Aorta (tissue), 5 donors: ENCODE measurements at places on chromosomes 7 and 10. TPM values are rescaled to one million over a fixed set of nuclear protein-coding genes. Genes with fewer than 3 reads are reported as not detected.

The C7orf33 gene
- total RNA-seq: not detected

The CFAP46 gene
- total RNA-seq: 0.42 TPM

The CD36 gene
- total RNA-seq: 114 TPM

The GIMAP7 gene
- 41.8 TPM for total RNA-seq

The TDRD1 gene
- total RNA-seq: 0.78 TPM

GRCh38 chr10:85642082-85642420, 724.5 kb downstream of the GRID1 start:
- H3K4me1 ChIP-seq: no peaks in the 10 kb centered on the region
- H3K4me3 ChIP-seq: no peak overlapping the region
- no peaks in the 10 kb centered on the region for H3K36me3 ChIP-seq
- H3K27me3 ChIP-seq: no peaks in the 10 kb centered on the region
- DNase-seq: no peak

GRCh38 chr10:72764151-72764550, 72.2 kb downstream of the MCU start:
- no peaks in the 10 kb centered on the region for H3K36me3 ChIP-seq
- no peaks in the 10 kb centered on the region for H3K27me3 ChIP-seq
- DNase-seq: no peak
- no peak overlapping the region for H3K27ac ChIP-seq

DNA sequence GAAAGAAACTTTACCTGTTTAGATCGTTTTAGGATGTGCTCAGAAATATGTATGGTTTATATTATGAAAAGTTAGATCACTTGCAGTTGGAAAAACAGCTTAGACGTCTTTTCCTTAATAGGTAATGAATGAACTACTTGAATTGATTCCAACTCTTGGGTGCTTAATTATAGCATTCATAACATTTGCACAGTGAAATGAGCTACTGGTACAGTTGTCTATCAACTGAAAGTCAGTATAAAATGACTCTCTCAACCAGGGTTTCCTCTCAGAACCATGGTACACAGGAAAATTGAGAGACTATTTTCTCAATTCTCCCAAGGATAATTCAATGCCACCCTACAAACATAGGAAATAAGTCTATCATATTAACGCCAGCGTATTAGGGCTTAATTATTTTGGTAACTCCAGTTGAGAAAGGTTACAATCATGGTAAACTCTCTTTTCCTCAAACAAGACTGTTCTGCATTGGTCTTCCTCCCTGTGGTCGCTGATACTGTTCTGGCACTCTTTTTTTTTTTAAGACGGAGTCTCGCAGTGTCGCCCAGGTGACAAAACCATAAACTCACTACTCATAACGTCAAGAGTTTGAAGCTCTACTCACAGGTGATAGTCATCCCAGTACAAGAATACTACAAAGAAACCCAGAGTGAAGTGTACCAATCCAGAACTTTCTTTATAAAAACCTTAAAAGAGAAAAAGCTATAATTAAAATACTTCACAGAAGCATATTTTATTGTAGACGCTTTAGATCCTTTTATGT, 2.0 kb downstream of the ANLN start:
- H3K27ac ChIP-seq: no peak overlapping the region
- H3K4me3 ChIP-seq: no peak overlapping the region
- no peaks in the 10 kb centered on the region for H3K4me1 ChIP-seq
- H3K27me3 ChIP-seq: no peaks in the 10 kb centered on the region

GRCh38 chr10:104937567-104937966, 296.5 kb downstream of the SORCS3 start:
- H3K4me3 ChIP-seq: no peak overlapping the region
- no peaks in the 10 kb centered on the region for H3K36me3 ChIP-seq
- H3K27ac ChIP-seq: no peak overlapping the region
- no peaks in the 10 kb centered on the region for H3K4me1 ChIP-seq

DNA sequence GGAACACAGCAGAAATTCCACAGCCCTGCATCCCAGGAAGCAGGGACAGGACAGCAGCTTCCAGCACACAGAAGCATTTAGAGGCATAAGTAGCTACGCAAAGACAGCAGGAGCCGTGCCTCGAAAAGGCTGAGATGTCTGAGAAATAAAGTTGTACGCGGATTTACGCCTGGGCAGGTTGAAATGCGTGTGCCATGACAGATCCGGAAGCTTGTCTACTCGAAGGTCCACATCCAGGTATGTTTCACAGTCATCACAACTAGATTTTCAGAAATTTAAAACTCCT, 26.1 kb downstream of the DIP2C start:
- H3K27me3 ChIP-seq: no peaks in the 10 kb centered on the region
- no peaks in the 10 kb centered on the region for H3K36me3 ChIP-seq
- no peak overlapping the region for H3K4me3 ChIP-seq
- no peak for DNase-seq
- peaks cover 4% of the 10 kb centered on the region for H3K4me1 ChIP-seq

- H3K4me3 ChIP-seq: no peak overlapping the region
- H3K36me3 ChIP-seq: no peaks in the 10 kb centered on the region
- peak; percentile 62 for DNase-seq
These were observed 34.4 kb upstream of the SLF2 start for GRCh38 chr10:100878291-100878910.

DNA sequence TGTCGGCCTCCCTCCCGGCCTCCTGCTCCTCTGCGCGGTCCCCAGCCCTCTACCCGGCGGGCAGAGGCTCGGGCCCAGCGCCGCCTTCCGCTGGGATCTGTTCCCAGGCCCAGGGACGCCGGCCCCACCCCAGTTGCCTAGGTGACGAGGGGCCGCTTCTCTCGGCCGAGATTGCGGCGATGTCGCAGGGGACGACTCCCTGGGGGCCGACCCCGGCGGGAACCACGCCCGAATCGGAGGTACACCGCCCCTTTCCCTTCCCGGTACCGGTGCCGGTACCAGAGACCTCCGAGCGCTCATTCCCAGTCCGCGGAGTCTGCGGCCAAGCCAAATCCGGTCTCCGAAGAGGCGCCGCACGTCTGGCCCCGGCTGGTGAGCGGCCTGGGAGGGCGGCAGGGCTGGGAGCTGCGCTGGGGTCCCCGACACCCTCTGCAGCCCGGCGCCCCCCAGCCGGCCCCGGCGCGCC, at the start of gene CABCOCO1:
Gene CABCOCO1 (plus strand): TSS at position 136 of the 466 bp plus-strand sequence. CDS start 44 bp downstream, at position 180.
- H3K4me1 ChIP-seq: no peaks in the 10 kb centered on the region
- no peaks in the 10 kb centered on the region for H3K36me3 ChIP-seq
- no peak within 1 kb of the TSS for H3K27ac ChIP-seq
- DNase-seq: peak; percentile 79
- H3K4me3 ChIP-seq: peak within 1 kb of the TSS; percentile 11
- H3K27me3 ChIP-seq: no peaks in the 10 kb centered on the region

DNA sequence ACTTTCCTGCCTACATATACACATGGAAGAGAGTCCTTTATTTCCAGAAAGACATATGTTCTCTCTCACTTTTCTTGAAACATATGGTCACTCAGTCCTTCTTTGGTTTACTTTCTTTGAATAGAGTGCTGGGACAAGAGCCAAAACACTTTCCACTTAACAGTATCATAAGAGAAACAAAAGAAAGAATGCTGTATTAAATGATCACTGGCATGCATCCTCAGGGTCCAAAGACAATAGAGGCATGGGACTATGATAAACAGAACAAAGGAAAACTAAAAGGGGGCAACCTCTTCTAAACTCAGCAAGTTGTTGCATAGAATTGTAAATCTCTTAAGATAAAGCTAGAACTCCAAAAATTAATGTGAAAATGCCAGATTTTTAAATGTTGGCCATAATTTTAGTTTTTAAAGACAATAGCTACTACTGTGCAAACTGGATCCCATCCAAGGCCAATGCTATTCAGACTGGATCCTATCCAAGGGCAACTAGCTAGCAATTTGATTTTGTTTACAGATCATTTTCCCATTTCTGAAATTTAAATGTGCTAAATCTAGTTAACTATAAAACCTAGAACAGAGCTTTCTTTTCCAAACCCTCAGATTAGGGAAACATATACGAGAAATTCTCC, 687.5 kb downstream of the SORCS3 start:
- no peaks in the 10 kb centered on the region for H3K4me1 ChIP-seq
- no peak overlapping the region for H3K4me3 ChIP-seq
- DNase-seq: no peak
- no peaks in the 10 kb centered on the region for H3K36me3 ChIP-seq
- no peak overlapping the region for H3K27ac ChIP-seq

- no peak for DNase-seq
- no peak overlapping the region for H3K27ac ChIP-seq
- H3K36me3 ChIP-seq: no peaks in the 10 kb centered on the region
- H3K4me3 ChIP-seq: no peak overlapping the region
These were observed 193.2 kb downstream of the ELMO1 start for GRCh38 chr7:37255327-37255944.

- H3K27ac ChIP-seq: no peak overlapping the region
- no peaks in the 10 kb centered on the region for H3K36me3 ChIP-seq
- H3K4me3 ChIP-seq: no peak overlapping the region
- no peak for DNase-seq
- H3K4me1 ChIP-seq: no peaks in the 10 kb centered on the region
These were observed 2.4 kb downstream of the TMEM72 start for GRCh38 chr10:44913350-44914081.

- H3K4me3 ChIP-seq: no peak overlapping the region
- no peaks in the 10 kb centered on the region for H3K27me3 ChIP-seq
- DNase-seq: no peak
- H3K36me3 ChIP-seq: no peaks in the 10 kb centered on the region
- no peak overlapping the region for H3K27ac ChIP-seq
- H3K4me1 ChIP-seq: no peaks in the 10 kb centered on the region
These were observed 92.4 kb upstream of the KLF6 start for GRCh38 chr10:3877211-3878000.

GRCh38 chr10:36254199-36254598, 612.1 kb upstream of the FZD8 start:
- no peak overlapping the region for H3K27ac ChIP-seq
- H3K36me3 ChIP-seq: no peaks in the 10 kb centered on the region
- no peaks in the 10 kb centered on the region for H3K27me3 ChIP-seq
- no peak overlapping the region for H3K4me3 ChIP-seq
- peak; percentile 44 for DNase-seq
- H3K4me1 ChIP-seq: peaks cover 5% of the 10 kb centered on the region
